Common myeloid progenitor, CD34-positive (primary cell): ENCODE measurements at places on chromosomes 11 and 22.

DNA sequence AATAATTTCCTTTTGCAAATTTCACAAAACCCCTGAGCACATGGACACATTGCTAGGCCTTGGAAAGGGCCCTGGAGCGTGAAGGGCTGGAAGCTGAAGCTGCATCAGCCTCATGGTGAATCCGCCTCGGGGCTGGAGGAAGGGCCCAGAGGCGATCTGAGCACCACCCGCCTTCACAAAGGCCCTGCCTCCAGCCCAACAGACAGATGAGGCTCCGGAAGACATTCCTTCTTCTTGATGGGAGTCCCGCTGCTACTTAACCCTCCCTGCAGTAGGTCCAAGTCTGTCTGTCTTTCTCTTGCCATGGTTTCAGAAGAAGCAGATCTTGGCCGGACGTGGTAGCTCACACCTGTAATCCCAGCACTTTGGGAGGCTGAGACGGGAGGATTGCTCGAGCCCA is 16.5 kb downstream of the ARRB1 start:
- no peak for DNase-seq

GRCh38 chr11:25981998-25982397 is 349.9 kb upstream of the ANO3 start:
- peak; percentile 26 for DNase-seq

GRCh38 chr11:60701469-60701818 is 2.0 kb downstream of the MS4A8 start:
- no peak for DNase-seq

DNA sequence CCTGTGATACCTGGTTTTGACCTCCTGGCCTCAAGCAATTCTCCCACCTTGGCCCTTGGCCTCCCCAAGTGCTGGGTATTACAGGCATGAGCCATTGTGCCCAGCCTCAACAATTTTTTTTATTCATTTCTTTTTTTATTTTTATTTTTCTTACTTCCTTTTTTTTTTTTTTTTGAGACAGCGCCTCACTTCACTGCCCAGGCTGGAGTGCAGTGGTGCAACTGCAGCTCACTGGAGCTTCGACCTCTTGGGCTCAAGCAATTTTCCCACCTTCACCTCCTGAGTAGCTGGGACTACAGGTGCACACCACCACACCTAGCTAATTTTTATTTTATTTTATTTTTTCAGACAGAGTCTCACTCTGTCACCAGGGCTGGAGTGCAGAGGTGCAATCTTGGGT is 25.5 kb upstream of the CECR2 start:
- no peak for DNase-seq

DNA sequence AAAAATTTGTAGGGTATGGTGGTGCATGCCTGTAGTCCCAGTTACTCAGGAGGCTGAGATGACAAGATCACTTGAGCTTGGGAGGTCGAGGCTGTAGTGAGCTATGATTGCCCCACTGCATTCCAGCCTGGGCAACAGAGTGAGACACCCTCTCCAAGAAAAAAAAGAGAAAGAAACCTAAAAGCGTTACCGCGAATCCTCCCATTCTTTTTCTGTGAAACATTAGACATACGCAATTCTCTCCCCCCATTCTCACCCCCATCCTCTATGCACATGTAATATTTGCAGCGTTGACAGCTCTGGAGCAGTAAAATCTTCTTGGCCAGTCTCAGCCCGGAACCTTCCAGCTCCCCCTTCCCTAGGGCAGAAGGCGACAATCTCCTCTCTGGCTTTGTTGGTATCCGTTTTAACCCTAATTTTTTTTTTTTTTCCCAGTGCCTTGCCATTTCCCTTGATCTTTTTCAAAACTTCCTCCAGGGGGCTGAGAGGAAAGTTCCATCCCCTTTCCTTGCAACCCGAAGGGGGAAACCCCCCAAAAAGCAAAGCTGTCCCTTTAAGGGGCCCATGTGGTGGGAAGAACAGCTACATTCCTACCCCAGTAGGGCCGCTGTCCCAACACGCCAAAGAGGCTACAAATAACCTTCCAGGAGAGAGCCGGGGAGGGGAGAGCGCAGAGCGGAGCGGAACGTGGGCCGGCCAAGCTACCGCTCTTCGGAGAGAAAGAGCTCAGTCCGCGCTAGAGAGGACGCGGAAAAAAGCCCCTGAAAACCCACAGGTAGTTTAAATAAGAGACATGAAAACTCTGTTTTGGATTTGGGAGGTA is 1.9 kb downstream of the LRP4 start:
- DNase-seq = peak; percentile 59

DNA sequence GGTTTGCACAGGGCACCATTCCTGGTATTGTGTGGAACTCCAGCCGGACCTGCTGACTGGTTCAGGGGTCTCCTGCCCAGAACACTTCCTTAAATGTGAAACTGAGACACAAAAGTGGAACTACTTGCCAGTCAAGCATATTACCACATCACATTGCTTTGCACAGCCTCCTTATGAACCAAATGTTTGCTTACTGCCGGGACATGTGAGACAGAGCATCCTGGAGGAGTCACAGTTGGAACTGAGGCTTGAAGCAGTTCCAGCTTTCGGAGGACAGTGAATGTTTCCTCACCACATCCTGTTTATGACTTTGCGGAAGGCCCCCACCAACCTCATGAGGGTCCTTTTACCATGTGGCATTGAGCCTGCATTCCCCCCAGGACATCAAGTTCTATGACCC is 105.8 kb upstream of the ARHGAP42 start:
- no peak for DNase-seq

DNA sequence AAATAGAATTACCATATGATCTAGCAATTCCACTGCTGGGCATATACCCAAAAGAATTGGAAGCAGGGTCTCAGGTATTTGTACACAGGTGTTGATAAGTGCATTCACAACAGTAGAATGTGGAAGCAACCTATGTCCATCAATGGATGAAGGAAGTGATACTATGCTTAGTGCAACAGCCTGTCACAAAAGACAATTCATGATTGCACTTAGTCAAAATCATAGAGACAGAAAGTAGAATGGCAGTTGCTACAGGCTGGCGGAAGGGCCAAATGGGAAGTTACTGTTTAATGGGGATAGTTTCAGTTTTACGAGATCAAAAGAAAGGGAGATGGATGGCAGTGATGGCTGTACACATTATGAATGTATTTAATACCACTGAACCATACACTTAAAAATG is 42.0 kb downstream of the SGSM3 start:
- DNase-seq = no peak

- no peak for DNase-seq
Measured at GRCh38 chr11:129917231-129917630, 21.9 kb upstream of the NFRKB start.

DNA sequence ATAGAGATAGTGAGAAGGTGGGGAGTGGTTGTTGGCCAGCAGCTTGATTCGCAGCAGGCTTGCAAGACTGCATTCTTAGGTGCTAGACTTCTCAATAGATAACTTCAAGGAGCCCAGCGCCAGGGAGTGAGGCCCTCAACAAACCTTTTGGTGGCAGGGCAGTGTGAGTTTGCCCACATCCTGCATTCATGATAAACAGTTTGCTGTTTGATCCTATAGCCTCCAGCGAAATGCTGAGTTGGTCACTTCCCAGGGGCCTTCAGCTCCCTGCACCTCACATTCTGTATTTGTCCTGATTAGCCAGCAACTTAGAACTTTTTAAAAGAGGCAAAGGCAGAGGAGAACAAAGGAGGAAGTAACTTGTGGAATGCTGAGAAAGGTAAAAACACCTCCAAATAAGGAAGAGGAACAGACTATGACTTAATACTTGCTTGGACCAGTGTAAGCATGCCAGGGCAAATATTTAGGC is 25.1 kb downstream of the OR10A6 start:
- DNase-seq = no peak

- no peak for DNase-seq
Measured at GRCh38 chr11:68306636-68307035, 5.8 kb upstream of the LRP5 start.

DNA sequence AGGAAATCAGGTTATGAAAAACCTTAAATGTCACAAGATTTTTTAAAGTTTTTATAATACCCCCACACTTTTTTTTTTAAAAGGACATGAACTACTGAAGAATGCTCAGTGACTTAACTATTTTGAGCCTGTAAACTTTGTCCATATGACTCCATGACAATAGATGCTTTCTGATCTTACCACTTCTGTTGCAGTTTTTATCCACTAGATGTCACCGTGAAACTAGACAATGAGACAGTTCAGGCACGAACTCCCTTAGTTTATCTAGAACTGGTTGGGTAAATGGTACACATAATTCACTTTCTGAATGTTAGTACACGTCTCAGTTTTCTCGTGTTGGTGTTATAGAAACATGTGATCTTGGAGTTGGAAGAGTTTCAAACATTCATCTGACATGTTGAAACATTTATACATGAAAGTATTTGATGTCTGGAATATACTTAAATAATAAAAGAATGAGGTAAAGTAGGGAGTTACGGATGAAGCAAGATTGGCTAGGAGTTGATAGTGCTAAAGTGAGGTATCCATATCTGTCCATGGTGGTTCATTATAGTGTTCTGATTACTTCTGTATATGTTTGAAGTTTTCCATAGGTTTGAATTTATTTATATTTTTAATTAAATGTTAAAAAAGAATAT is 8.1 kb downstream of the CCDC15 start:
- peak; percentile 88 for DNase-seq

GRCh38 chr11:62142921-62143320 is 19.1 kb downstream of the INCENP start:
- DNase-seq = no peak

GRCh38 chr11:204587-205109 is 2.6 kb downstream of the BET1L start:
- no peak for DNase-seq

DNA sequence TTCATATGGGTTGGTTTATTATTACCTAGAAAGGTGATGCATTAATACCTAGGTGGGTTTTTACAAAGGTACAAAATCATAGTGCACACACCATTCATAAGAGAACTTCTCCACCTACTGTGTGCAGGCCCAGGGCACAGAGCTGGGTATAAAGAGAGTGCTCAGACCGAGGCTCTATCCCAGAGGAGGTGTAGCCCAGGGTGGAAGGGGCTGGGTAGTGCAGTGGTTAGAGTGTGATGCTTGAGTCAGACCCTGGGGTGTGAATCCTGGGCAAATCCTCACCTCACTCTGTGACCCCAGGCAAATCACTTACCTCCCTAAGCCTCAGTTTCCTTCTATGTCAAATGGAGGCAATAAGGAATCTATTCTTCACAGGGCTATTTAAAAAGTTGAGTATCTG is 32.2 kb downstream of the PARVG start:
- DNase-seq = no peak

DNA sequence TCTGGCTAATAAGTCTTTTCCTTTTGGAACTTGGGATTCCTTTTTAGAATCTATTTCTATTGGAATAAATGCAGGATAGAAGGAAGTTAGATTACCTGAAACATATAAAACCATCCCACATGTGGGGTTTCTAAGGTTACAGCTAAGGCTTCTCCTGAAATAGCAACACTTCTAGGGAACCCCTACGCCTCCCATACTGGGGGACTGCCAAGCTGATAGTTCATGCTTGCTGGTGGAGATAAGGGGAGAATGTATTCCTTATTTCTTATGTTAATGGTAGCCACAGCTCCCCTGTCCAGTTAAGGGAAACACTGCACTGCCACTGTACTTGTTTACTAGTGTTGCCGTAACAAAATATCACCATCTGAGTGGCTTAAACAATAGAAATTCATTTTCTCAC is 1189.6 kb downstream of the LRRC4C start:
- no peak for DNase-seq

GRCh38 chr22:40308999-40309573 is 37.2 kb upstream of the ADSL start:
- no peak for DNase-seq

DNA sequence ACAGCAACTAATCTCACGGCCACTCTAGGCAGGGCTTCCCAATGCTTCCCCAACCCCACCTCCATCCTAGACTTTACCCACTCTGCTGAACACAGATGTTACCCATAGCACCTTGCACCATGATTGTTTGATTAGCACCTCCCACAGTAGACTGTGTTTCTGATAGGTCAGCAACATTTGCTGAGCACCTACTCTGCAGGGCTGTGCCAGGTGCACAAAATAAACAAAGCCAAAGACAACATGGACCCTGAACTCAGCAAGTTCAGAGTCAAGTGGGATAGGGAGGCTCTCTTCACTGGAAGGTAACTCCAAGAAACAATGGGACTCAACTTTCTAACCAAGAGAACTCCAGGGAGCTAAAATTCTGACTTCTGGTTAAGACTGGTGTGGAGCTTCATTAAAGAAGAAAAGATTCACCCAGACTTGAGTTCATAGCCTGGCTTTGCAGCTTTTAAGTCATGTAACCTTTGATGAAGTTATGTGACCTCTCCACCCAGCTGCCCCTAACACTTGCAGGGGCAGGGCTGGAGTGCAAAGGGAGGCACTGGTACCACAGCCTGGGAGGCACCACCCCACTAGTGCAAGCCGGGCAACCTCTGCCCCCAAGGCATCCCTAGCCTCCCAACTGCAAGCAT is 6.7 kb upstream of the RTN4RL2 start:
- DNase-seq = no peak

GRCh38 chr11:10868352-10868751 is 10.5 kb upstream of the ZBED5 start:
- DNase-seq = no peak

GRCh38 chr11:93432247-93432646 is 101.7 kb downstream of the DEUP1 start:
- no peak for DNase-seq

DNA sequence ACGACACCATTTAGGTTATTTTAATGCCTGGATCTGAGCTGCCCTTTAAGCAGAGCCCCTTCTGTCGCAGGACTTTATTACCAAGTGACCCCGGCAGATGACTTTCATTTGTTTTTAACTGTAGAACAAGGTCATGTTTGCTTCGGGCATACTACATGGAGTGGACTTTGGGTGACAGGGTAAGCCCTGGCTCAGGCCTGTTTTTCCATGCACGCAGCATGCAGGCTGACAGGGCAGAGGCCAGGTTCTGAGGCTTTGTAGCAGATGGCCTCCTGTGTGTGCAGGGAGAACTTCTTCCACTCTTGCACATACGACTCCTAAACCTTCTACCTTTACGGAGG is 50.5 kb downstream of the SNX19 start:
- DNase-seq = no peak

- no peak for DNase-seq
Measured at GRCh38 chr11:36012455-36012854, 68.6 kb downstream of the LDLRAD3 start.

- DNase-seq = no peak
Measured at GRCh38 chr11:8531312-8531711, 62.7 kb downstream of the STK33 start.

DNA sequence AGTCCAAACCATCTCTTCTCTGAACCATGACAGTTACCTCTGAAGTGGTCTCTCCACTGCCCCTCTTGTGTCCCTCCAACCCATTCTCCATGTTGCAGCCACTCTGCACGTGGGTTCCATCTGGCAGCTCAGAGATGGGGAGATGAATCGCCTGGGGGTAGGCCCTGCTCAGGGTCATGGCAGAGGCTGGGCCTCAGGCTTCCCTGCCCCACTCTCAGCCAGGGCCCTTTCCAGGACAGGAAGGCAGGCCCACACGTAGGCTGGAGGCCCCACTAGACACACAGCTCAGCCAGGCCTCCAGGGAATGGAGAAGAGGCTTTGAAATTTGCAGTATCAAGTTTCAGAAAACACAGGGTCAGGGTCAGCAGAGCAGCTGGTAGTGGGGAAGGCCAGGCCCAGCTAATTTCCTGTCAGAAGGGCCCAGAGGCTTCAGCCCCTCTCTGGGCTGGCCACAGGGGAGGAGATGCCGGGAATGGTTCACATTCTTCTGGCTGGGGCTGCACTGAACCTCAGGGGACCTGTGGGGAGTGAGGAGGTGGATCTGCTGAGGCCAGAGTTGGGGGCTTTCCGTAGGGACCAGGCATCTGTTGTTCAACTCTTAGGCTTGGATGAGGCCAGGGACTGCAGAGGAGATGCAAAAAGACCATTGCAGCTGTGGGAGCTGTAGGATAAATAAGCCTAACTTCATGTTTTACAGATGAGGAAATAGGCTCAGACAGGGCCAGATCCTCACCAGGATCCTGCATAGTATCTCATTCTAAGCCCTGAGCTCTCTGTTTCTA is 101.6 kb downstream of the SWAP70 start:
- no peak for DNase-seq
